ENCODE measurements at places on chromosomes 4 and X.

DNA sequence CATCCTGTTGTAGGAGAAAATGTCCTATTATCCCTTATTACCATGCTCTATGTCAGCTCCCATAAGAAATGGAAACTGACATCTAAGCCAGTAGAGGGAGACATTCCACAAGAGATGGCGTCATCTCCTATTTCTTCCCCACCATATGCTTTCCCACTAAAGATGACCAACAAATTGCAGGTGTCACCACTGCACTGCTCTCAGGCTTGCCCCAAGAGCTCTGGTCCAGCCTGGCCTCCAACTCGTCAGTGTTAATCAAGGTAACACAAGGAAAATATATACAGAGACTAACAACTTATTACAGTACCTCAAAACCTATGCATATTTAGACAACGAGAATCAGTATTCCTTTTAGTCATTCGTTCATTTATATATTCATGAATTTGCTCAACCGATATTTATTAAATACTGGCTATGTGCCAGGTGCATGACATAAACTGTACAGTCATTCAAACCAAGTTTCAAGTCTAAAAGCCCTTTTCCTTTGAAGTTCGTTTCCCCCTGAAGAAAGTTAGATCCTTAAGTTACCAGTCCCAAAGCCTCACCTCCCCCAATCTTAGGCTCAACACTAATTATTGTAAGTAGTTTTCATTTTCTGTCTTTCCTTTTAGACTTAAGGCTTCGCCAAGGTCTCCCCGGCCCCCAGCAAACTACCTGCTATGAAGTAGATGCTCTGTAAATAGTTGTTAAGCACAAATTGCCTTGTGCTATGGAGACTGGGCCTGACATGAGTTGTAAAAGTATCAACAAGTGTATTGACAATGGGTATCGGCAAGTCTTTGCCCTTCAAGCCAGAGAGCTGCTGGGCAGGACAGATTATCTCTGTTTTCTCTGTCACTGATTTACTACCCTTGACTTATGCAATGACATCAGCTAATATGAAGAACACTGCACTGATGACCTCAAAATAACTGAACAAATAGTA, 3.1 kb upstream of the FGB start:
- no peak for DNase-seq

DNA sequence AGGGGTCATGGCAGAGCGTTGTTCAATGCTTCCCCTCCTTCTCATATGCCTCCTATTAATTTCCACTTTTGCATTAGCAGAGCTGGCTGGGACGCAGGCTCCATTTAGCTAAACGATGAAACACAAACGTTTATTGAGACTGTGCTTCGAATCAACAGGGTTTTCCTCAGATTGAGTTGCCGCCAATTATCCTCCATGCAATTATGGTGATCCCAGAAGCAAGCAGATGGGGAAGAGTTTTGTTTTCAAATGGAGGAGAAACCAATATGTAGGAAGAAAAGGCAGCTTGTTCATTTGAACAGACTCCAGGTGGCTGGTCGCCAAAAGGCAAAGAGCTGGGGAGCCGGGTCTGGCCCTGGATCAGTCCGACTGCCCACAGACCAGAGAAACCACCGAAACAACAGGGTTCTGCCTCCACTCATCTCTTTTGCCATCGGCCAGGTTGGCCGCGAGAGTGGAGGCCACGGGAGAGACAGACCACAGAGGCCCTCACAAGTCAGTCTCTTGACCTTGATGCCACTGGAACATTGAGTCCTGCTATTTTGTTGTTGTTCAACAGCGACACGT, 184.8 kb downstream of the GBA3 start:
- no peak for DNase-seq

DNA sequence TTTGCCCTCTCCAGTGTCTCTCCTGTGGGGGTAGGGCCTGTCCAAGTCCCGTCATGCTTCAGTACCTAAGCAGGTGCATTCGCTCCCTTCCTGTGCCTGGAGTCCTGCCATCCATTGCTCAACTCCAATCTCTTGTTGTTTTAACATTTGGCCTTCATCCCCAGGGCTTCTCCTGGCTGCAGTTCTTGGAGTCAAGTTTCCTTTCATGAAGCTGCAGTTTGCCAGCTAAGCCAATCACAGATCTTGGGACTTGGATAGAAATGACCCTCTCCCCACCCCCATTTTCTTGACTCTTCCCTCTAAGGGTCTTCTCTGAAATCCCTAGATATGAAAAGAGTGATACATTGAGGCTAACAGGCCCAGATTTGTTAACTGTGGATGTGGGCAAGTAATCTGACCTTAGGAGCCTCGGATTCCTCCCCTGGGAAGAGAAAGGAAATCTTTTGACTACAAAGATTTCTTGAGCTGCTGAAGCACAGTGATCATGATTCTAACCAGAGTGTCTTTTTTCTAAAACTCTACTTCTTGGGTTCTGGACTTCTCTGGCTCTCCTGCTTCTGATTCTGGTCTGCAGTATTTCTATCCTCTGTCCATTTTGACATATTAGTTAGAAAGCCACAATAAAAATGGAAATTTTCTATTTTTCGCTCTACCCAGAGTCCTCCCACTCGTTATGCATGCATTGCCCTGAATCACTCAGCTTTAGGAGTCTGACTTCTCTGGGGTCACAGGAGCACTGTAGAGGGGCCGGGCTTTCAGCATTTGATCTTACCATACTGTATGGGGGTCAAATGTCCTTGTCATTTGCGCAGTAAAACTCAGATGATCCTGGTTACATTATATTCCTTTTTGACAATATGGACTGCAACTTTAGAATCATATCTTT, 61.0 kb downstream of the CHRNA9 start:
- no peak for DNase-seq

- DNase-seq = no peak
Observed at GRCh38 chrX:134186362-134187121, 50.4 kb upstream of the CCDC160 start.

DNA sequence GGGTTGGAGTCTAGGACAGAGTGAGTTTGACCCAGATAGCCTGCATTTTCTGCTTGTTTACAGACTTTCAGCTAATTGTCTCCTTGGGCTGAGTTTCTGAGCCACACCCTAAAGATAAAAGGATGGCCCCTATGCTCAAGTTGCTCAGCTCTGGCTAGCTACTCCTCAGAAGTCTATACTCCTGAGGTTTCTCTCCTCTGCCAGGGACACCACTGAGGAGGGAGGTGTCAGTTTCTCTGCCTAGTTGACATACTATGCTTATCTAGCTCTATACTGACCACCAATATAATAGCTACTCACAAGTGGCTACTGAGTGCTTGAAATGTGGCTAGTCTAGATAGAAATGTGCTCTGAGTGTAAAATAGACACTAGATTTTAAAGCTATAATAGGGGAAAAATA, 23.6 kb downstream of the HADH start:
- DNase-seq = no peak

DNA sequence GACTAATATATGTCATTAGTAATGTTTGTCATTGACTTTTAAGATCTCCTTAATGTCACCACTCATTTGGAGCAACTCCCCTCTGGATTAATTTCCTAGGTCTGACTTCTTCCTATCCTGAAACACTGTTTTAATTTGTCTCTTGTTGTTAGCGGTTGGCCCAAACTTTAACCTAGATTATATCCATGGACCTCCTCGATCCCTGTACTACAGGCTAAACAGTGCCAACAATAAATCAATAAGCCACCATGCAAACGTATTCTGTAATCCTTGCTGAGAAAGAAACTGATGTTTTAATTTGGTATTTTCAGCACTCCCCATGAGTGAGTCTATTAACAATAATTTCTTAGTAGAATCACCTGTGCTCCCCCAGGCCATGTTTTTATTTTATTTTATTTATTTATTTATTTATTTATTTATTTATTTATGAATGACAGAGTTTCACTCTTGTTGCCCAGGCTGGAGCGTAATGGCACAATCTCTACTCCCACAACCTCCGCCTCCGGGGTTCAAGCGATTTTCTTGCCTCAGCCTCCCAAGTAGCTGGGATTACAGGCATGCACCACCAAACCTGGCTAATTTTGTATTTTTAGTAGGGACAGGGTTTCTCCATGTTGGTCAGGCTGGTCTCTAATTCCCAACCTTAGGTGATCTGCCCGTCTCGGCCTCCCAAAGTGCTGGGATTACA, 204.1 kb downstream of the IL15 start:
- DNase-seq = no peak

DNA sequence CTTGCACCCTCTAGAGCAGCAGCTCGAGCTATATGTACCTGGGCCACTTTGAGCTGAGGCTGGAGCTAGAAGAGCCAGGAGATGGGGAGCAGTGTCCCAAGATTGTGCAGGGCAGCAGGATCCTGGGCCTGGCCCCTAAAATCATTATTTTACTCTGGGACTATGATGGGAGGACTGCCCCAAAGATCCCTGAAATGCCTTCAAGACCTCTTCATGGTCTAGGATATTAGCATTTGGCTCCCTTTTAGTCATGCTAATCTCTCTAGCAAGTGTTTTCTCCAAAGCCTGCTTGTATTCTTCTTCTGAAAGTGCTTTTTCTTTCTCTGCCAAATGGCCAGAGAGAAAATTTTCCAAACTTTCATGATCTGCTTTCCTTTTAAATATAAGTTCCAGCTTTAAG, 211.6 kb downstream of the PARM1 start:
- DNase-seq = no peak

- no peak for DNase-seq
Observed at GRCh38 chrX:39910651-39911050, 187.1 kb downstream of the BCOR start.

GRCh38 chr4:112938461-112939058, 110.9 kb upstream of the ANK2 start:
- DNase-seq = no peak

DNA sequence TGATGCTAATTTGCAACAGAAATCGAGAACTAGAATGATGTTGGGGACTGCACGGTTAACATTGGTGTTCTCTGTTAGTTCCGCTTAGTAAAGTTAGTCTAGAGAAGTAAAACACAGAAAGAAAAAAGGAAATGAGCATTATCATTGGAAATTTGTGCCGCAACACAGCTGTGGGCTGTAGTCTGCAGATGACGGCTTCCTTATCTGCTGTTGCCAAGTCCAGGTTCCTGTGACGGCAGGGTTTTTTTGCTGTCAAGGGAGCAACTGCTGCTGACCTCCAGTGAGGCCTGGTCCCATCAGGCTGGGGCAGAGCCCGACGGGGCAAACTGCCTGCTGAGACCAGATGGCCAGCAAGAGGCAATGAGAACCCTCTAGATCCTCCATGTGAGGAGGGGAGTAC, 38.9 kb upstream of the PHEX start:
- no peak for DNase-seq

GRCh38 chr4:48108309-48109073, 25.6 kb downstream of the TXK start:
- DNase-seq = no peak

DNA sequence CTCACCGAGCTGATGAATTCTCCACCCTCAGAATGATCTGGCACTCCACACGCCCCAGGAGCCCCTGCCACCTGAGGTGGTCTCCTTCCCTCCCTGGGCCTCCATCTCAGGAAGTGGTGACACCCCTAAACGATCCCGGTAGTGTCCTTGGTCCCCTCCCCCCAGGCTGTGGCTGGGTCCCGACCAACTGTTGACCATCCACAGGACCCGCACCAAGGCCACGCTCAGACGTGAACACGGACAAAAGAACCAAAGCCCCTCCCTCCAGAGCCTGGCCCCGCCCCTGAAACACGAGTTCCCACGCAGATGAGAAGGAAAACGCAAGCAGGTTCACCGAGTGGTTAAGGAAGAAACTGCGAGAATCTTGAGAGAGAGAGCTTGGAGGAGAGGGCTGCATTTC, 16.6 kb downstream of the LRPAP1 start:
- no peak for DNase-seq

GRCh38 chr4:178090640-178091411, 648.6 kb upstream of the AGA start:
- DNase-seq = no peak

DNA sequence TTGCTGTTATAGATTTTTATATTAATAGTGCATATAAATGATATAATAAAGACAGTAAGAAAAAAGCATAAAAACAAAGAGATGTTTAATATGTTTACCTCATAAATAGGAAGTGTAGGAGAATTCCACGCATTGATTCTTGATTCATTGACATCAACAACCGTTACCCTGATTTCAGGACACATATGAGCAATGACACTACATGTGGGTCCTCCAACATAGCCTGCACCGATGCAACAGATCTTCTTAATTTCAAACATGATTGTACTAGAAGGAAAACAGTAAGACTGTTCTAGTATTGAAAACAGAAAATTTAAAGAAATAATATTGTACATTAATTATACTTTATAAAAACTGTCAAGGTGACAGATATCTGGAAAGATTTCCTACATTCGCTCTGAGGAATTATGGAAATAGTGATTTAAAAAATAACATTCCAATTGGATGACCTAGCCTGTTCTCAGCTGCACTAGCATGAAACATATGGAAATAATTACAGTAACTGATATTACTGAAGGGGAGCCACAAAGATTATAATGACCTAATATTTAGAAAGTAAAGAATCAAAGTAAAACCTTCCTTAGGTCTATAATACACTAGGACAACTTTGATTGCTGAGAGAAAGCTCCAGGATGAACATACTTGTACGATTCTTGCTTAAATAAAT, 5.9 kb downstream of the UGDH start:
- DNase-seq = no peak

DNA sequence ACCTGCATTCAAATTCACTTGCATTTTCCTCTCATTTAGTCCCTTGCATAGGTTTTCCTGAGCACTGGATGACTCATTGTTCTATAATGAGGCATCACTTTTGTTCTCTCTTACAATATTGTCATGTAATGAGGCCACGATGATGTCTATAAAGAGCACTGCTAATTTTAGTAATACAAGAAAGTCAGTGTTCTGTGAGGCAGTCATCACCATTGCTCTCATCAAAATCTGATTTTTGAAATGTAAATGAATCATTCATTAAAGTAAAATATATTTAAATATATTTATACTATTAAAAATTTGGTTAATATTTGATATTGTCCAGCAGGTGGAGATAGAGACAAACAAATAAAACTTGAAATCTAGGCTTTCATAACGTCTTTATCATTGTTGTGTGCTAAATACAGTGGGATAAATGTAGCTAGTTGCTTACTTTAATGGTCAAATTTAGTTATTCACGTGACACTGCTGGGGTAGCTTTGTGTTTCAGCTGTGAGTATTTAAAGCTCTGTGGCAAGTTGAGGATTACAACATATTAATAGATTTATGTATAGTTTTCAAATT, 15.4 kb downstream of the HMGB2 start:
- DNase-seq = no peak

- DNase-seq = no peak
Observed at GRCh38 chr4:27629532-27630225, 769.0 kb downstream of the STIM2 start.

Data from H1 (cell line).